Lower leg skin (tissue), 4 donors: ENCODE measurements at places on chromosomes 1 and 21.

GRCh38 chr1:66295803-66296202, 238.2 kb upstream of the SGIP1 start:
- DNase-seq = no peak

DNA sequence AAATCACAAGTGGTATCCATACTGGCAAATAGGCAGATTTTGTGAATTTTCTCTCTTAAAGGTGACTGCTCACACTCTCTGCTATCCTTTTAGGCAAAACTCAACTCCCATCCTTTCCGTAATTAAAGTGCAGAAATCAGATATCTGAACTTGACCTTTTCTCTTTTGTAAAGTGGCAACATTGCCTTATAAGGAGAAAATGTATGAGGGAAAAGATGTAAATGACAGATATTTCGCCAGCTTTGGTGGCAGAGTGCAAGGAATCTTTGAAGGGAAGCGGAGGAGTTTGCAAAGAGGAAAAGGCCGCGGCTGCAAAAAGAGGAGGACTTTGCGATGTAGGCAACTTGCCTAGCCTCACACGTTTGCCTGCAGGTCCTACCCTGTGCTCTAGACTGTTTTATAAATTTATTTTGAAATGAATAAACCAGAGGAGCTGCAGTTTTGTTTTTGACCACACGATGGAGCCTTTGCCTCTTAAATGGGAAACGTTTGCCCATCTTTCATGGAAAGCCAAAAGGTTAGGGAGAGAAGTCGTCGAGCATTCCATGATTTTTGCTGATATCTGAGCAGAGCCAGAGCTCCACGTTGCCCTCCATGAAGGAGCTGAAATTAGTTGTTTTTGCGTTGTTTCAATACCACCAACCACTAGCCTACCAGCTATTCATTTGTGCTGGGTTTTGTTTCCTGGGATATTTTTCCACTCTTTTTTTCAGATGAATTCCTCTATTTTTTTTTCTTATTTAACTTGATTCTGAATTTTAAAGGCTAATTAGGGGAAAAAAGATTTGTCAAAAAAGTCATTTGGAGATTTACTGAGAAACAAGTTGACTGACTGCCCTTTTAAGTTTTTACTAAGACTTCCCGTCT, 242.3 kb downstream of the LMX1A start:
- DNase-seq = no peak

- DNase-seq = no peak
These were observed 16.1 kb upstream of the DPYD start for GRCh38 chr1:97936976-97937375.

- DNase-seq = no peak
These were observed 250.3 kb upstream of the PROX1 start for GRCh38 chr1:213737398-213738035.

DNA sequence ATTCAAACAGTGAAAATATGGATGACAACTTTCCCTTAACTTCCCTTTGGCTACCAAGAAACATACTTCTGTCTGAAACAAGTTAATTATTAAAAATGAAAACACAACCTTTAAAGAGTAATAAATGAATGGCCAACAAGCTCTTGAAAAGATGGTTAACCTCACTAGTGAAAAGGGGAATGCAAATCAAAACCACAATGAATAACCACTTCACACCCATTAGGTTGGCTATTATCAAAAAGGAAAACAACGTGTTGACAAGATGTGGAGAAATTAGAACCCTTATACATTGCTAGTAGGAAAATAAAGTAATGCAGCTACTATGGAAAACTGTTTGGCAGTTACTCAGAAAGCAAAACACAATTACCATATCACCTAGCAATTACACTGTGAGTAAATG, 14.1 kb downstream of the COP1 start:
- DNase-seq = no peak

DNA sequence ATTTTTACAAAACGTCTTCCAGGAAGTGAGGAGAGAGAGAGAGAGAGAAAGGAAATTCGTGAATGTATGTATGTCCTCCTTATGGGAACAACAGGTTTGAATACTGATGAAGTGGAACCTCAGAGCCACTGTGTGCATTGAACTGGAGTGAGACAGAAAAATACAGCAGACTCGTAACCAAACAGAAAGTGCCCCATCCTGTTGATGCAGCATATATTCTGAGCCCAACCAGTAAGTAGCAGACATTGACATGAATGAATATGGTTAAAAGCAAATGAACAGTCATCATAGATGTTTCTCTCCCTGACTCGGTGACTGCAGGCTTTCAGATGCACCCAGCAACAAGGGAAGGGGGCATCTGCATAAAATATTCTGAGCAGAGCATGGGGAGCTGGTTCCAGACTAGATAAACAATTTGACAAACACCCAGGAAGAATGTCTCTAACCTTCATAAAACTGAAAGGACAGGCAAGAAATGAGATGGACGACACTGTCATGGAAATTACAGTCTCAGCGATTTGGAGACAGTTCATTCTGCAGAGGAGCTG, 471.0 kb upstream of the PBX1 start:
- DNase-seq = no peak

GRCh38 chr1:1024771-1025699, 5.1 kb downstream of the AGRN start:
- no peak for DNase-seq

GRCh38 chr1:39507230-39507928, 15.9 kb downstream of the BMP8A start:
- DNase-seq = no peak

GRCh38 chr1:153485863-153486262, 25.4 kb upstream of the S100A7 start:
- no peak for DNase-seq
